ENCODE measurements at places on chromosomes 11 and 22.

- no peak for DNase-seq
Observed at GRCh38 chr11:13382751-13383150, 80.3 kb downstream of the BTBD10 start.

DNA sequence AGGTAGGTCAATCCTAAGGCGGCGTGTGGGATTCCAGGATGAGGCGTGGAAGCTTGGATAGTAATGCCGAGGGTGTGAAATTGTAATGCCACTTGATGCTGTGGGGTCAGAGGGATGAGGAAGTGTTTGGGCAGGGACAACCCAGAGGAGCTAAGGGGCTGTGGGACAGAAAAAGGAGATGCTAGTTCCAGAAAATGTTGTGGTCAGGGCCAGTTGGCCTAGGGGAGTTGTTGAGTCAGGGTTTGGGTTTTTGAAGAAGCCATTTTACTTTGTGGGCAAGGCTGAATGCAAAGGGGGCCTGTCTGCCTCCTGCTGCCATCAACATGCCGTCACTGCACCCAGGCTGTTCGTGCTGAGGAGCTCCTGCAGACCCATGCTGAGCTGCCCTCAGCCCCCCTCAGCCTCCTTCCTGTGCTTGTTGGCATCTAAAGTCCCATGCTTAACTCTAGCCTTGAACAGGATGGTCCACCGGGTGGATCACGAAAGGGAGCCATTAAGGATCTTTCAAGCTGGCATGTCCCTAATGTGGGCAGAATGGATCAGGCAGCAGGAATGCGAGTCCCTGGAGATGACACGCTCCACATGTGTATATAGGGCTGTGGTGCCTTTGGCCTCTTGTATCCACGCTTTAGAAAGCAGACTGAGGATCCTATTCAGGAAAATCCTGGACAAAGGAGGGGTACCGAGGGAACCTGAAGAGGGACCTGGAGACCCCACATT is 2.1 kb downstream of the C11orf16 start:
- no peak for DNase-seq

GRCh38 chr11:19474954-19475721 is 234.4 kb upstream of the E2F8 start:
- DNase-seq: no peak

GRCh38 chr22:21766691-21767462 is 31.3 kb upstream of the YPEL1 start:
- DNase-seq: no peak

- no peak for DNase-seq
Observed at GRCh38 chr11:125069796-125070195, 6.7 kb downstream of the SLC37A2 start.

GRCh38 chr22:21959274-21960074 is 6.8 kb upstream of the PPM1F start:
- DNase-seq: no peak

- DNase-seq: no peak
Observed at GRCh38 chr11:102230911-102231310, 86.4 kb upstream of the BIRC3 start.

DNA sequence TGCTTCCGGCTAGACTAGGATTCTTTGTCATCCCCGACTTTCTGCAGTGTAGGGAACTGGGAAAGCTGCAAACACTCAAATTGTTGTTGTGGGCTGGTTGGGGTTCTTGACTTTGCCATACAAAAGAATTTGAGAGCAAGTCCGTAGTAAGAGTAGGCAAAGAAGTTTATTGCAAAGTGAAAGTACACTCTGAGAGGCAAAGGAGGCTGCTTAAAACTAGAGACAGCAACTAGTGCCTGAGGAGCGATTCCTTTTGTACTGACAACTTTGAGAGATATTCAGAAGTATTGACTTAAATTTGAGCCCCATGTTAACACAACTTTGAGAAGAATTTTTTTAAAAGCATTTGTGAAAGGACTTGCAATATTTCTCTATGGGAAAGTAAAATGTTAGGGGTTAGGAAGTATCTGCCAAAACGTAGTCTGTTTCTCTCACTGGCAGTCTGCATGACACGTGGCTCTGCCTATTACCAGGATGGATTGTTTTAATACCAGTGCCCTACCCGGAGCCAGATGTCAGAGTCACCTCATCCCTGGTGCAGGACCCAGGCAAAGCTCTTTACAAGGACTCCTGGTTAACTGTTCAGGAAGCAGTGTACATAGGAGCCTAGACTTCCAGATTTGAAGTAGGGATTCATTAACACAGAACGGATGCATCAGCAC is 85.0 kb upstream of the CLPB start:
- DNase-seq: no peak

DNA sequence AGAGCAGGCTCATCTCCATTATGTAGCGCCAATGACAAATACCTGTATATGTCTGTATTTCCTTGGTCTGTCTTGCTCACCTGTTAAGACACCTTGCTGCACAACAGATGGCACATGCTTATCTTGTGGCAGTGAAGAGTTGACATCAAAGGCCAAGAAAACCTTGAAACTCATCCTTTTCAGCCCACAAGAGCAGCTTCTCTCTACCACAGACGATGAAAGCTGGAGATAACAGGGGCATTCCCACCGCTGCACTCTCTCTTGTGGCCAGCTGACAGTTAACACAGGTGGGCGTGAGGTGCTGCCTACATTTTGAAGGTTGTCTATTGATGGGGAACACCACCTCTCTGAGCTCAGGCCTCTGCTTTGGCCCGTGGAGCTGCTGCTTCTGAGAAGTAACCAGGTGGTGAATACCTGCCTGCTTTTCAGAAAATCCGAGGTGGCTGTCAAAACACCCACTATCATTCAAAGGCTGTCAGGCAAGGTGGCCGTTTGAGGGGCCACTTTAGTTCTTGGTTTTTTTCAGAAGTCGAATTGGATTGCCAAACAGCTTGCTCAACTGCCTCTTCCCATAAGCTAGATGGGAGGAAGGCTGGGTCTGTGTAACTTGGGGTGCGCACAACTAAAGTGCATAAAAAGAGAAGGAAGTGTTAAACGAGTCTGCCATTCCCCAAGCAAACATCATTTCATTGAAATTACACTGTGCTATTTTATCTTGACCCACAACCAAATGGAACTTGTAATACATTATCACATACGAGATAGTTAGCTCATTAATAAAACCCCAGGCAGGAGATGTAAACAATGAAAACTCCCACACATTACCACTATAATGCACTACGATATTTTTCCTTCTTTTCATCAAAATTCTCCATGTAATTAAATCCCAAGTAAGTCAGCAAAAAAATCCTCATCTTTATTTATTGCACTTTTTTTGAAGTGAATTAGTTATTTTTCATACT is 87.1 kb upstream of the RAG2 start:
- no peak for DNase-seq
